ENCODE measurements at places on chromosomes 7 and 10.

GRCh38 chr7:25684360-25684759, 456.1 kb upstream of the NPVF start:
- DNase-seq, result no peak

- DNase-seq, result peak; percentile 99
Observed at GRCh38 chr7:13990984-13991790, 1.7 kb upstream of the ETV1 start.

- no peak for DNase-seq
Observed at GRCh38 chr10:1232164-1232911, 176.2 kb downstream of the WDR37 start.

DNA sequence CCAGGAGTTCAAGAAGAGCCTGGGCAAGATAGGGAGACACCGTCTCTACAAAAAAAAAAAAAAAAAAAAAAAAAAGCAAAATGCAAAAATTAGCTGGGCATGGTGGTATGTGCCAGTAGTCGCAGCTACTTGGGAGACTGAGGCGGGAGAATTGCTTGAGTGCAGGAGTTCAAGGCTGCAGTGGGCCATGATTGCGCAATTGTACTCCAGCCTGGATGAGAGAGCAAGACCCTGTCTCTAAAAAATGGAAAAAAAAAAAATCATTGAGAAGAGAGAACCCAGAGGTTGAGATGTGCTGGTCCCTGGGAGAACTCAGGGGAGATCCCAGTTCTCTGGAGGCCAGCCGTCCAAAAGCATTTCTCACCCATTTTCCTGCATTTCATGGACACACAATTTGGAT, 95.2 kb downstream of the GALNT17 start:
- DNase-seq, result no peak

- no peak for DNase-seq
Observed at GRCh38 chr7:139829775-139830117, 682 bp downstream of the TBXAS1 start.

DNA sequence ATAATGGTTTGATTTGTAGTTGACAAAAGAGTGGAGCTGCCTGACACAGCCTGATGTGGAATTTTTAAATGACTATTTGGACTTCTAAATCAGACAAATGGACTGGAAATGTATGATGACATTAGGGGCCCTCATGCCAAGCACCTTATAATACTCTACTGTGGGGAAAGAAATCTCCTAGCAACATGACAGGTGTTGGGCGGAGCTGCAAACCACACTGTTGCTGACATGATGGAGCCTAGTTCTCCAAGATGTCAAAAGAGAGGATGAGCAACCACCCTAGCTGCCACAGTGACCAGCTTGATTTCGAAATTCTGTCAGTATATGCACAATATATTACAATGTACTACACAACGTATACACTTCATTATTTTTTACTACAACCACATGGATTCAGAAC, 65.8 kb downstream of the RHOBTB1 start:
- DNase-seq, result no peak

DNA sequence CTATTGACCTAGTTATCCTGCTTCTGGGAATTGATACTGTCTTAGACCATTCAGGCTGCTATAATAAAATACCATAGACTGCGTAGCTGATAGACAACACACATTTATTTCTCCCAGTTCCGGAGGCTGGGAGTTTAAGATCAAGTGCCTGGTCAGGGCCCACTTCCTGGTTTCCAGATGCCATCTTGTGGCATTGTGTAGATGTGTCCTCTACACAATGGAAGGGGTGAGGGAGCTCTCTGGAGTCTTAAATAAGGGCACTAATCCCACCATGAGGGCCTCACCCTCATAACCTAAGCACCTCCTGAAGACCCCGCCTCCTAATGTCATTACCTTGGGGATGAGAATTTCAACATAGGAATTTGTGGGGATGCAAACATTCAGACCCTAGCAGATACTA, 62.4 kb downstream of the SLC35B4 start:
- DNase-seq, result peak; percentile 44

GRCh38 chr7:40301486-40302068, 166.8 kb downstream of the SUGCT start:
- DNase-seq, result no peak

GRCh38 chr7:157463245-157463644, 126.4 kb downstream of the DNAJB6 start:
- DNase-seq, result no peak

GRCh38 chr10:90862908-90863514, 5.2 kb upstream of the HTR7 start:
- peak; percentile 64 for DNase-seq

DNA sequence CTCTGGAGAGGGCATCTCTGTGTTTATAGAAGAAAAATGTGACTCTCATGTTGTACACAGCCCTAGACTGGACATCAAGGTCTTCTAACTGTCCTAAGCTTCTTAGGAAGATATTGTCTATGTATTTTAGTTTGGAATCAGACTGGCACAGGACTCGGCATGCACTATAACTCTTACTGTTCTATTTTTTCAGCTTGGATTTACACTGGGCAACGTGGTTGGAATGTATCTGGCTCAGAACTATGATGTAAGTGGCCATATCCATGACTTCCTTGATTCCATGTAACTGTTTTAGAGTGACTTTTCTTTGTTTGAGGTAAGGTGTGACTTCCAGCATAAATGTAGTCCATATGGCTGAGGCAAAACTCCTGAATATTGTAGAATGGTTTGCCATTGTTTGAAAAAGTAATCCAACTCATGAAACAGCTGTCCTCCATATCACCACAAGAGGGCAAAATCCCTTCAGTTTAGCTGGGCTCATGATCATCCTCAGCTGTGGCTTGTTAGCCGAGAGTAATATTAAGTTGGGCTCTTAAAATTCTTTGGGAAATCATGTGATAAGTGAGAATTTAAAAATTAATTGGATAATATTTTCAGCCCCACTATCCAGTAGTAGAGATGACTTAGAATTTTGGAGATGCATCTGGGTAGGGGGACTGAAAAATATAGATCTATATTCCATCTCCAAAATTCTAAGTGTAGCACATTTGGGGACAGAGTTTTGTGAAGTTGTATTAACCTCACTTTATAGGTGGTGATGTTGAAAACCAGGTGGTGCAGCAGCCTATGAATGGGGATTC, 10.4 kb downstream of the STMP1 start:
- peak; percentile 81 for DNase-seq

DNA sequence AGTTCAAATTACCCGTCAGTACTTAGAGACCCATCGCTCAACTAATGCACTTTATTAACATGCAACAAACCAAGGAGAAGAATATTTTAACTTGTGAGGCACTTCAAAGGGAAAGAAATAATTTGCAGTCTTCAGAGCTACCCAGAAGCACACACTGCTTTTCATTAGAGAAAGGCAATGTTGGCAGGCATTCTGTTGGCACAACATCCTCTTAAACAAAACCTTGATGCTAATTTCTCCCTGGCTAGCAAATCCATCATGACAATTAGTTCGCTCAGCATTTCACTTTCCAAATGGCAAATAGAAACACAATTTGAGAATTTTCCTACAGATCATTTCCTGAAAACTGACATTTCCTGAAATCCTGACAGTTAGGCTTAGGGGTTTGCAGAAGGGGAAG, 155.6 kb upstream of the FAM13C start:
- no peak for DNase-seq

DNA sequence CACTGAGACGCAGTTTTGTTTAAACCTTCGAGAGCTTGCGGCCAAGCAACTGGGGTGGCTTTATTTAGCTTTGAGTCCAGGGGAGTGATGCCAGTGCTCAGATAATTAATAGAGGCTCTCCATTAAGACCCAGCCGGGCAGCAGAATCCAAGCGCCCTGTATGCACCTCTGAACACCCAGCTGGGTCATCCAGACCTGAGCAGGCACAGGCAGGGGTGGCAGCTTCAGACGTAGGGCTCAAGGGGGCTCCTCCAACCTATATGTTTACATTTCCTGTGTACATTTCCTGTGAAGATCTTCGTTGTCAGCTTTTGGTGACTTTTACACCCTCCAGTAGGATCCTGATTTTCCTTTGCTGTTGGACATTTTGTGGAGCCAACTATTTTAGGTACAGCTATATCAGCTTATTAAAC, 719.5 kb downstream of the LRMDA start:
- DNase-seq, result no peak

- no peak for DNase-seq
Observed at GRCh38 chr10:18879284-18879683, 169.3 kb upstream of the MALRD1 start.

GRCh38 chr7:27917774-27918314, 177.9 kb downstream of the TAX1BP1 start:
- peak; percentile 89 for DNase-seq
